ENCODE measurements at places on chromosomes 12 and 14.

GRCh38 chr12:69936214-69936731 lies 111.2 kb downstream of the MYRFL start:
- DNase-seq, result peak; percentile 6

DNA sequence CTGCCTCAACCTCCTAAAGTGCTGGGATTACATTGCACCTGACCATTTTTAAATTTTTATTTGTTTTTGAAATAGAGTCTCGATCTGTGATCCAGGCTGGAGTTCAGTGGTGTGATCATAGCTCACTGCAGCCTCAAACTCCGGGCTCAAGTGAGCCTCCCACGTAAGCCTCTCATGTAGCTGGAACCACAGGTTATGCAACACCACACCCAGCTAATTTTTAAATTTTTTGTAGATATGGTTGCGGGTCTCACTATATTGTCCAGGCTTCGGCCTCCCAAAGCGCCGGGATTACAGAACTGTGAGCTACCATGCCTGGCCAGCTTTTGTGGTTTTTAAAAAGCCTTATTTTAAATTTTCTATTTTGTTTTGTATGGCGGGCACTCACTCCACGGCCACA lies 2.2 kb upstream of the DRAM1 start:
- DNase-seq, result no peak

DNA sequence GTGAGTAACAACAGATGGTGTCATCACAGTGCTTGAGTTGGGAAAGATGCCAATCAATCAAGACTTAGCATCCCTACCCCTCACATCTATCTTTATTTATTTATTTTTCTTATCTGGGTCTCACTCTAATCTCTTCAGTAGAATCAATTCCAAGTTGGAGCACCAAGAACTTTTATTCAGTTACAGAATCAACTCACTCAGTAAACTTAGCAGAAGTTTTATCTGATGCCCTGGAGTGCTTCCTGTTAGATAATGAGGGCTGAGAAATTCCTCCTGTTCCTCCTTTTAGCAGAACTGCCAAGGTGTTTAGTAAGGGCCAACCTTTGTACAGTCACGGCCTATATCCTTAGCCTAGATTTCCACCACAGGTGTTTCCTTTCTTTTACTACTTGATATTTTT lies 11.3 kb upstream of the SLC5A8 start:
- no peak for DNase-seq

- DNase-seq, result no peak
These were observed 108.0 kb upstream of the MDM1 start for GRCh38 chr12:68440068-68440581.

DNA sequence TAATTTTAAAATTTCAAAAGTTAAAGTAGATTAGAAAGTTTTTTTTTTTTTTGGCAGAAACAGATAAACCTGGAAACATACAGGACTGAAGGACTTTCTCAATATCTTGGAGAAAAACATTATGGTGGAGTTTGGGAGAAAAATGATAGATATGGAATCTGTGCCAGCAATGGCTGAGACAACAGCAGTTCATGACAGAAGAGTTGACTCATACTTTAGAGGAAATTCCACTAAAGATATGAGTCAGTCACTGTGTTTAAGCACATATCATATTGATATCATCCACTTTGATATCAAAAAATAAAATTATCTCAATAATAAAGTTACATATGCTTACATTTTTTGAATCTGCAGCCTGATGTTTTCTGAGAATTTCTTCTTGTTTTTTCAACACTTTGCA lies 193.9 kb upstream of the OR4E1 start:
- DNase-seq, result no peak

- no peak for DNase-seq
These were observed 19.1 kb downstream of the KICS2 start for GRCh38 chr12:64203036-64203435.

- no peak for DNase-seq
These were observed at the start of gene AKT1 for GRCh38 chr14:104794993-104795780. Gene AKT1 (minus strand): TSS chr14:104795748. CDS start chr14:104792643, 3,105 bp downstream.

DNA sequence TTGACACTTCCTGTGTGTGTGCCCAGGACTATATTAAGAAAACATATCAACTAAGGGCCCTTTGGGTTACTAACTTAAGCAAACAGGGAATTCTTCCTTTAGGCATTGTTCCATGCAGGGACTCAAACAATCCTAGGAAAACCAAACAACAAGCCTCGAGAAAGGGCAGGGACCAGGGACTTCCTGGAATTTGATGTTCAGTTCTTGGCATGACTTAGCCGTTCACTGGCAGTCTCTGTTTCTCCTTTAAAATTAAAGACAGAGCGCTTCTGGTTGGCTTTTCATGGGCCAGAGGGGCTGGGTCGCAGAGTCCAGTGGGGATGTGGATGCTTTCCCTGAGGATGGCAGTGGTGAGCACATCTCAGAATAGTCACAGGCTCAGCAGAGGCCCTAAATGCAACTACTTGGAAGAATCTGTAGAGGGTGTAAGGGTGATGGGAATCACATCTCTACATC lies 35.2 kb downstream of the RNFT2 start:
- DNase-seq, result no peak

DNA sequence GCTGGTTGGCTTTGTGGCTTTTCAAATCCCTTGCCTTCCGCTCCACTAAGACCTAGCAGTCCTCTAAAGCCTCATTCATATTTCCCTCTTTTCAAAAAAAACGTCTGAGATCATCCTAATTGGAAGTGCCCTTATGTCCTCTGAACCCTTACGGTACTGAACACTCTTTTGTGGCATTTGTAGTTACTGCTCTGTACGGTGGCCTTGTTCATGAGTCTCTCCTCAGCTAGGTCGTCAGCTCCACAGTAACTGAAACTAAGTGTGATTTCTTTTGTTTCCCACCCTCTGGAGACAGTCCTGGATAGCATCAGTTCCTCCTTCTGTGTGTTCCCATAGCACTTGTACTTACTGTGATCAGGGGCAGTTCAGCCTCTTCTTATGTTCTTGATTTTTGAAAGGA lies 49.7 kb downstream of the DAAM1 start:
- DNase-seq, result no peak

- no peak for DNase-seq
These were observed 179.8 kb upstream of the DYRK2 start for GRCh38 chr12:67468549-67469245.

GRCh38 chr14:67397536-67397935 lies 14.4 kb downstream of the PLEK2 start:
- no peak for DNase-seq

DNA sequence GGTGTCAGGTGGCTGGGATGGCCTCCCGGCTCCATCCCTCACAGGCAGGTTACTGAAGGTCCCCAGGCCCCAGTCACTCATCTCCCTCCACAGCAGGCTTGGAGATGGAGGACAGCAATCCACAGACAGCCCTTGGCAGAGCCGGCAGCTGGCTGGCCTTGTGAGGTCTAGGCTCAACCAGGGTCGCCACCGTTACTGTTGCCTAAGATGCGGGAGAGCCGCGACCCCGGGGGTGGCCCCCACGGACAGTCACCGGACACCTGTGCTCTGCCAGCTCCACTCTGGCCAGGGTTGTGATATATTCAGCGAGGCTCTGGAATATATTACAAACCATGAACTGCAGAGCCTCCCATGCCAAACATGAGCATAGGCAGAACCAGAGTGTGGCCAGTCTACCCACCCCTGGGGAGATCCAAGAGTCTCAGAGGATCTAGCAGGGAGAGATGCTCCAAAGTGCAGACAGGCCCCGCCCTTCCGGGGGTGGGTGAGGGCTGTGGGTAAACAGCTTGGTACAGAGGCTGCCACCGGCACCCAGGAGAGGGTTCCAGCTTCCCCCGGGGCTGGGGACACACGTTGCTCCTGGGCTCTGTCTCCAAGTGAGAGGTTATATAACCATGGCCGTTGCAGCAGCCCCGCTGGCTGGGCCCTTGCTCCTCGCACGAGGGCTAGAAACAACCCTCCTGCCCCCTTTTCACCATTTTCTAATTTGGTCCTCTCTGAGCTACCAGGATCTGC lies 55.9 kb upstream of the DIO3 start:
- no peak for DNase-seq

DNA sequence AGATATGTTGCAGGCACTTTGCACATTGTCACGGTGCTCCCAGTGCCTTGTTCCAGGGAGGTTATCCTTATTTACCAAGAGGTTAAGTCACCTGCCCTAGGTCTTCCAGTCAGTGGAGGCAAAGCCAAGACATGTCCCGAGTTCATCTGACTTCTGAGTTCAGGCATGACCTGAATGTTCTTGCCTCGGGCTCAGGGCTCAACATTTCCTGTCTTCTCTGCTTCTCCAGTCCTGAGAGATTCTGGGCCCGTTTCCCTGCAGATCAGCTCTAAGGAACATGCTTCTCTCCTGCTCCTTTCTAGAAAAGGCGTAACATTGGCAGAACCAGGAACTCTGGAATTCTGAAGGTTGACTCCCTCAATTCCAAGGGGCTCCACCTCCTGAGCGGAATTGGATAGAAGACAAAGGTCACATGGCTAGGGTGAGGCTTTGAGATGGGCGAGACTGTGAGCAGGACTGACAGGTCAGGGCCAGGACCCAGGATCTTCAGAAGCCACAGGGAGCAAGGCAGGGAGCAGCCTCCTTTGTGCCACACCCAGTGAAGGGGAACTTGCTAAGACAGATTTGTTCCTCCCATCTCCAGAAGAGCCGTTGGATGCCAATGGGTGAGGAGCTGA lies 19.9 kb downstream of the BDKRB2 start:
- no peak for DNase-seq

GRCh38 chr12:1533602-1534304 lies 60.6 kb downstream of the FBXL14 start:
- no peak for DNase-seq

- DNase-seq, result no peak
These were observed 106.2 kb downstream of the CRACR2A start for GRCh38 chr12:3646561-3647241.

DNA sequence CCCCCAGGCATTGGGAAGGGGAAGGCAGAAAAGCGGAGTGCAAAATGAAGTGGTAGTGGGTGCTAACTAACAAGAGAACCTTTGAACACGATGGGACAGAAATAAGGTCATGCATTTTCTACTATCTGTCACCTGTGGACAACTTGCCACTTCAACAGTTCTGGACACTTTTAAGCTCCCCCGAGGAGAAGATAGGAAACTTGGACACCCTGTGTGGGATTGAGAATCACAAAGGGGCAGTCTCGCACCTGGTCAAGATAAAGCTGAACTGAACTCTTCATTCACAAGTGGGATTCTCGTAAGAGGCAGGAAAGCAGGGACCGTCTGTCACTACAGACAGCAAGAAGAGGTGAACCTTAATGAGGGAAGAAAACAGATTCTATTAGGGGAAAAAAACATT lies 51.6 kb downstream of the EIF2S3B start:
- DNase-seq, result no peak

GRCh38 chr12:92030618-92031017 lies 115.0 kb downstream of the BTG1 start:
- no peak for DNase-seq

DNA sequence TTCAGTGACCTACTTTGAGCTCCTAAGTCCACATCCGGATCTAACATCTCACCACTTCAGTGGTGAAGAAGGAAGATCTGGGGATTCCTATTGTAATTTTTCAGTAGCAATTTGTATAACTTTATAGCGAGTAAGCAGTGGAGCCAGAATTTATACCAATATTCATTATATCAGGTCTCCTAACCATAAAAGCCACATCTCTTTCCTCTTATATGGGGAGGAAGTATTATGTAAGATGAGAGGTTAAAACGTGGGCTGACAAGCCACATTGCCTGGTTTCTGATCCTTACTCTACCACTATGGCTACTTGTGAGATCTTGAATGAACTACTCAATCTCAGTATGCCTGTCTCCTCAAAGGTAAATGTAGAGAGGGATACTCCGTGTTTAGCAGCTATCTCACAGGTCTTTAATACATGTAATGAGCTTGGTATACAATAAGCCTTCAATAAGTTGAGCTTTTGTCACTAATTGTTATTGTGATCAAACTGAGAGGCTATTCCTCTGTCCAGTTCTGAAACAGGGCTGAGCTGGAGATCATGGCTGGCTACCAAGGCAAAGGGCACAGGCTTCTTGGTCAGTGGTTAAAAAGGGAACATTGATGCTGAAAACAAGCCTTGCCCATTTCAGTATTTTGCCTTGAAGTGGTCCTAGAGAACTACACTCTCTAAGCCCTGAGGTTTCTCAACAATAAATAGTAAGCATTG lies 3.3 kb upstream of the TMEM117 start:
- no peak for DNase-seq

DNA sequence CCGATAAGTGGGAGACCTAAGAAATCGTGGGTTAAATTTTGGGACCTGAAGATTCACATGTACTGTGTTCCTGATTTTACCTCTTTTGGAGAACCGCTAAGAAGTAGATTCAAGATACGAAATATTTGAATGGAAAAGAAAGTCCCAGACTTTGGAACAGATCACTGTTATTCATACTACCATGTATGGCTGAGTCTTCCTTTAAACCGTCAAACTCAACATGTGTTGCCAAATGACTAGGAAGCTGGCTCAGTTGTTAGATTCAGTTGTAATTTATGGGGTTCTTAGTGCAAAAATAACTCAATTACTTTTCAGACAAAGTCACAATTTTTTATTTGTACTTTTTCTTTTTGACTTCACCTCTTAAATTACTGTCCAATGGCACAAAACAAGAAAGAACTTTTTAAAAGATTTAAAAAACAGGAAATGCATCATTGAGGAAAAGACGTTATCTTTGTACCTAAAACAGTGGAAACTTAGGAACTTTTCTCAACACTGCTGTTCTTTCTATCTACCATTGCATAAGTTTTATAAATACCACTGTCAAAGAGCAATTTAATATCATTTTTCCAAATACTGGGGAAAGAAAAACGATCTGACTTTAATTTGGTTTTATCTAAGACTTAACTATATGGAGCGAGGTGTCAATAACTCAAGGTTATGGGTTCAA lies 15.7 kb downstream of the RERG start:
- DNase-seq, result no peak

DNA sequence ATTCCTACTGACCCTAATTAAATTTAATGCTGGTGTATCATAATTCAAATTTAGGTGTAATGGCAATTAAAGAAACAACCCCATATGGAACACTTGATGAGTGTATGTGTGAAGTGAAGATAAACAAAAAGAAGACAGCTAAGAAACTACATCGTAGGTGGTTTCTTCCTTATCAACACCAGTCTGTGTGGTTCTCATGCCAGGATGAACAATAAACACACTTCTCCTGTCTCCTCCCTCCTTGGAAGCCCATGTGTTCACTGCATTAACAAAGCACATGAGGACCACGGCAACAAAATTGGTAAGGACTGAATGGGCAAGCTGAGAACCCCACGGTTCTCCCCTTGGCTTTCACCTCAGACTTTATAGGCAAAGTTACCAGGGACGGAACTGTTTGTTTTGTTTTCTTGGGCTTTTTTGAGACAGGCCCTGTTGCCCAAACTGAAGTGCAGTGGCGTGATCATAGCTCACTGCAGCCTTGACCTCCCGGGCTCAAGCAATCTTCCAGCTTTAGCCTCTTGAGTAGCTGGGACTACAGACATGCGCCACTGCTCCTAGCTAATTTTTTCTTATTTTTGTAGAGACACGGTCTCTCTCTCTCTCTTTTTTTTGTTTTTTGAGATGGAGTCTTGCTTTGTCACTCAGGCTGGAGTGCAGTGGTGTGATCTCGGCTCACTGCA lies 71.0 kb downstream of the TRAFD1 start:
- no peak for DNase-seq

- no peak for DNase-seq
These were observed 613.0 kb downstream of the DIO2 start for GRCh38 chr14:79598339-79598738.
